ENCODE measurements at places on chromosomes 5 and 9. TPM values are rescaled to one million over a fixed set of nuclear protein-coding genes. Genes with fewer than 3 reads are reported as not detected.

Gene IL9
- total RNA-seq: not detected

DNA sequence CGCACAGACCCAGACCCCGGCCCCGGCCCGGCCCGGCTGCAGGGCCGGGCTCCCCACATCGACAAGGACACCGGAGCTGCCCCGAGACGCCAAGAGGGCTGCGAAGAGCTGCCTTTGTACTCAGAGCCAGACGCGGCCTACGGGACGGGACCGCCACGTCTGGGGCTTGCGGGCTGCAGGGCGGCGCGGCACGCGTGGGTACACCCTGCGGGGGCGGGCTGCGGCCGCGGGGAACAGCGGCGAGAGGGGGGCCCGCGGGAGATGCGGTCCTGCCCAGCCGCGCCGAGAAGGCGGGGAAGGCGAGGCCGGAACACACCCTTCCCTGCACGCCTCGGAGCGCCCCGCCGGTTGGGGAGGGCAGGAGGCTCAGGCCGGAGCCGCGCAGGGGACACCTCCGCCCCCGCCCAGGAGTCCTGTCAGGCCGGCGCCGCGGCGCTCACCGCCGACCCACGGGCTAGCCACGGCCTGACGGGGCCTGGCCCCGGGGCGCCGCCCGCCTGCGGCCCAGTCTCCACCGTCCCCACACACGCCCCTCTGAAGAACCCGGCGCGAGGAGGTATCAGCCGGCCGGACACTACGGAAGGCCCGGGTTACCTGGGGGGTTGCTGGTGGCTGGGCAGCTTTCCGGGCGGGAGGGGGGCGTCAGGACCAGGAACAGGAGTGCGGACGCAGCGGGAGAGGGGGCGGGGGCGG, 478 bp downstream of the RAB14 start:
- peak; percentile 60 for DNase-seq

GRCh38 chr9:81729135-81729534, 39.8 kb upstream of the TLE1 start:
- no peak for DNase-seq

- no peak for DNase-seq
These were observed 5.5 kb downstream of the MVB12B start for GRCh38 chr9:126331964-126332748.

DNA sequence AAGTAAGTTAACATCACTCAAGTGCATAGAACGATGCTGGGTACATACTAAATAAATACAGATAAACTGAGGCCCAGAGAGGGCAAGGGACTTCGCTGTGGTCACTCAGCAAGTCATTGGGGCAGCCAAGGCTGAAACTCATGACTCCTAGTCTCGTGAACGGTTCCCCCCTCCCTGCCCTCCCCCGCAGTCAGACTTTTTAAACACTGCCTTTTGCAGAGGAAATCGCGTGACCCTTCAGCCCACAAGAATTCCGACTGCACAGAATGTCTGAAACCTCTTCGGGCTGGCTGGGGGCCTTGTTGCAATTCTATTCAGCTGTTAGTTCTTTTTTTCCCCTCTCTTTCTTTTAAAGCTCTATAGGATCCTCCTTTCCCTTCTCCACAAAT, 28.1 kb downstream of the NEK6 start:
- DNase-seq: no peak

All from GM23338 (cell line).